ENCODE measurements at places on chromosomes 3 and 15.

- no peak for DNase-seq
These were observed 429 bp upstream of the LOXL1 start for GRCh38 chr15:73925848-73926218.

GRCh38 chr3:115388166-115388565, 235.1 kb upstream of the GAP43 start:
- no peak for DNase-seq

- DNase-seq = no peak
These were observed 241.8 kb upstream of the MCTP2 start for GRCh38 chr15:93989440-93989998.

DNA sequence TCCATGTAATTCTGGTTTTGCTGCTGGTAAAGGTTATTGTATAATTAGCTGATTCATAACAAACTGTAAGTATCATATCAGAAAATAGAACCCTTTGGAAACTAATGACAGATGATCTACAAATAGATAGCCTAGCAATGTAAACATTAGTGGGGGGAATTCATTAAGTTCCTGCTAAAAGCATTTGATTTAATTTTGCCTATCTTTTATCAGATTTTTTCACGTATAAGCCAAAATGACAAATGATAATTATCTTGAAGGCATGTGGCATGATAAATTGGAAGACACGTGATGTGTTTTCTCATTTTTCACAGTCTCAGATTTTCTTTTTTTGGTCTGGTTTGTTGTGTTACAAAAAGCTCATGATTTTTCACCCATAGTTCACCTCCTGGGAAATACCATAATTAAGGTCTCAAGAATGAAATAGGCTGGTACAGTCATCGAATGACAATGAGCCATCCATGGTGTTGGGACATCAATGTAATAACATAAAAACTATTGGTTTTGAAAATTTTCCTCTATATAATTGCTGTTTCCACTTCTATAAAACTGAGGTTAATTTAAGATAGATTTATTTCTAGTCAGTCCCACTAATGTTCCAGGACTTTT, 325.9 kb upstream of the TBL1XR1 start:
- DNase-seq = no peak

DNA sequence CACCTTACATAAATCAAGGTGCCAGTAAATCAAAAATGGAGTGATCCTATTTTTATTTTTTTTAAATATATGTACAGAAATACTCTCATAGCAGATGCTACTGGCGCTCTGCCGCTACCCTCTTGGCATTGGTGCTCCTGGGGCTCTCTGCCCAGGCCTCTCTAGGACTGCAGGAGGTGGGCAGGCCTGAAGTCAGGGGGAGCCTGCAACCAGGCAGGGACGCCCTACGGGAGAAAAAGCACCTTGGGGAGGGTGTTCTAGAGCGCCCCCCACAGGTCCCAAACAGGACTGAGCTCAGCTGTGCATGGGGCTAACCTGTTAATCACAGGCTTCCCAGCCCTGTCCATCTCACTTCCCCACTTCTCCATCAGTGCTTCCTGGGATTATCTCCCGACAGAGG, 192.5 kb downstream of the SHQ1 start:
- no peak for DNase-seq

- no peak for DNase-seq
These were observed 35.7 kb downstream of the GPR176 start for GRCh38 chr15:39884351-39884750.

GRCh38 chr15:70054884-70055387, 42.8 kb downstream of the TLE3 start:
- no peak for DNase-seq

GRCh38 chr3:58068122-58068809, 60.0 kb downstream of the FLNB start:
- no peak for DNase-seq

DNA sequence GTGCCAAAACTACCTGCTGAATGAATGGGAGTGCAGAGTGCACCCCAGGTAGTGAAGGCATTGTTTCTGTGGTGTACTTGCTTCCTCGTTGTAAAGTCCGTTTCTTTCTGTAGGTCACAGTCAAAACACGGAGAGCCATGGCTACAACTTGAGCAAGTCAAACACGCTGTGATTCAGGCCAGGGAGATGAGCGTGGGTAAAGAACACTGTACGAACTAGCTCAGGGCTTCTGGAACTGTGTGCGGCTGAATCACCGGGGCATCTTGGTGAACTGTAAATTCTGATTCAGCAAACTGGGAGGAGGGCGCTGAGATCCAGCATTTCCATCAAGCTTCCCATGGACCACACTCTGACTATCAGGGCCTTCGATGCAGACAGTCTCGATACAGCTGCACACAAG, 5.0 kb upstream of the TNK2 start:
- DNase-seq = no peak

DNA sequence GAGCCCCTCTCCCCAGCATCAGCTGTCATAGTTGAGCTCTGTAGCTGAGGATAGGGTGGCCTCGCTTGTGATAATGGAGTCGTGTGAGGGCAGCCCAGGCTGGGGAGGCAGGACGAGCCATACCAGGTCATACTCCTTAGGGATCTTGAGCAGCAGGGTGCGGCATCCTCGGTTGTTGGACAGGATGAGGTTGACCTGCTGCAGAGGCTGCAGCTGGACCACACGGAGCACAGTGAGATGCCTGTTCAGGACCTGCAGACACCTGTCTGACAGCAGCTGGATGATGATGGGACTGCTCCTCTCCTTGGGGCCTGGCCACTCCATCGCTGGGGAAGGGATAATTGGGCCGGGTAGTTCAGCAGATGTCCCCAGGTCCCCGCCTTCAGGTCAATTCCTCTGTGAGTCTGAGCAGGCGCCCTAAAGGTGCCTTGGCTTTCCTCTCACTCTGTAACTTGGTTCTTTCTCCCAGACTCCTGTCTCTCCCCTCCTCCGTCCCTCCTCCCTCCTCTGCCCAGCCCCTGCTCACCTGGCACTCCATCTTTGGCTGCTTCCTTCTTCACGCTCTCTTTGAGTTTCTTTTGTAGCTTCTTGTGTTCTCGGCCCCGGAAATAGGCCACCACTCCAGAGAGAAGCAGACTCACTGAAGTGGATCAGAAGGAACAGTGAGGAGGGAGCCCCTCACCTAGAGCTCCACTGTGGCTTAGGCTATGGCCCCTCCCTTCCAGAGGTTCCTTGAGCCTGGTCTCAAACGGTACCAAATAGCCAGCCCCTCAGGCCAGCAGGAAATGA, 7.8 kb downstream of the DUOX2 start:
- DNase-seq = no peak
